ENCODE measurements at places on chromosomes 2 and 18.

- DNase-seq = no peak
Observed at GRCh38 chr18:25446972-25447371, 95.0 kb upstream of the ZNF521 start.

DNA sequence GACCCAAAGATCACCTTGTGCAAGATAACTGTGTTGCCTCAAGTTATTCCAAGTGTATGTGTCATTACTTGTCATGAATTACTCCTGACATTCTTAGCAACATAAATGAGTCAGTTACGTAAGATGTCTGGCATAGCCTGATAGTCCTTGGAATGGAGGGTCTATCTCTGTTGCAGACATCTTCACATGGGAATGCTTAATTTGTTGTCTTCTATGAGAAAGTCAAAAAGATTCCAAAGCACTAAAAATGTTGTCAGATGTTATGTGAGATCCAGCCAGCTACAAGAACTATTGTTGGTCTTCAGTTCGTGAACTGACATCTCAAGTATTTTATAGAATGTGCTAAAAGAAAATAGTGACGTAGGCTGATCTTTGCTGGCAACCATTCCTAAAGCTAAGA, 178.2 kb upstream of the RASGRP3 start:
- no peak for DNase-seq

- DNase-seq = no peak
Observed at GRCh38 chr2:171293661-171294060, 133.0 kb upstream of the TLK1 start.

DNA sequence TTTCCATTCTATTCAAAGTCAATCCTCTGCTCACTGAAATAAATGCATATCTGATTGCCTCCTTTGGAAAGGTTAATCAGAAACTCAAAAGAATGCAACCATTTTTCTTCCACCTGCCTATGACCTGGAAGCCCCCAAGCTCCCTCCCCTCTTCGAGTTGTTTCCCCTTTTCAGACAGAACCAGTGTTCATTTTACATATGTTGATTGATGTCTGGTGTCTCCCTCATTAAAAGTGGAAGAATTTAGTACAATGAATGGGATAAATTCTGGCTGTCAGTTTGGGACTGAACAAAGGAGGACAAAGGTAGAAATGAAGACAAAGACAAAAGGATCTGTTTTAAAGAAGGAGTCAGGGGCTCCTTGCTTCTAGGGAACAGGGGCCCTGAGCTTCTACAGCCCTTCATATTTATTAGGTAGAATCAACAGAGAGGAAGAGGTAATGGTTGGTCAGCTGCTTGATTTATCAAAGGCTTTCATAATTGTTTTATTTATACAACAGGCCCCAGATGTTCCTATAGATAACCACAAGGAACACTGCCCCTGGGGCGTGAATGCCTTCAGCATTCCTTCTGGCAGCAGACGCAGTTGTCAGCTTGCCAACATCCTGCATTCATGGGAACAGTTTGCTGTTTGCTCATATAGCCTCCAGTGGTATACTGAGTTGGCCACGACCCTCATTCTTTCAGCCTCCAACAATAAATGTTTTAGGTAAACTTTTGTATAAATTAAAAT, 949.8 kb upstream of the LRATD1 start:
- no peak for DNase-seq

DNA sequence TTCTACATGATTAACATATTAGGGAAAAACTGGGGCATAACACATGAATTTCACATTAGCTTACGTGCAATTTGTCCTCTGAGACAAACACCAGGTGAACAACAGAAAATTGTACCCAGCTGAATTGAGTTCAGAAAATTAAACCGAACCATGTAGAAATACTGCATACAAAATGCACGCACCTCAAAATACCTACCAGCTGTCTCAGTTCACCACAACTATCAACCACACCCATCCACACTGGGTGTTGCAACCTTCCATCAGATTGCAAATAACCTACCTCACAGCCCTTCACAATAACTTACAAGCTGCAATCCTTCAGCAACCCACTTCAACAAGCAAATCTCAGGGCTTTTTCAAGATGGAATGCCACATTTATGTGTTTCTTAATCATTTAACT, 55.9 kb downstream of the UNC50 start:
- DNase-seq = no peak

Data from WERI-Rb-1 (cell line).